ENCODE measurements at places on chromosomes 1 and 21.

DNA sequence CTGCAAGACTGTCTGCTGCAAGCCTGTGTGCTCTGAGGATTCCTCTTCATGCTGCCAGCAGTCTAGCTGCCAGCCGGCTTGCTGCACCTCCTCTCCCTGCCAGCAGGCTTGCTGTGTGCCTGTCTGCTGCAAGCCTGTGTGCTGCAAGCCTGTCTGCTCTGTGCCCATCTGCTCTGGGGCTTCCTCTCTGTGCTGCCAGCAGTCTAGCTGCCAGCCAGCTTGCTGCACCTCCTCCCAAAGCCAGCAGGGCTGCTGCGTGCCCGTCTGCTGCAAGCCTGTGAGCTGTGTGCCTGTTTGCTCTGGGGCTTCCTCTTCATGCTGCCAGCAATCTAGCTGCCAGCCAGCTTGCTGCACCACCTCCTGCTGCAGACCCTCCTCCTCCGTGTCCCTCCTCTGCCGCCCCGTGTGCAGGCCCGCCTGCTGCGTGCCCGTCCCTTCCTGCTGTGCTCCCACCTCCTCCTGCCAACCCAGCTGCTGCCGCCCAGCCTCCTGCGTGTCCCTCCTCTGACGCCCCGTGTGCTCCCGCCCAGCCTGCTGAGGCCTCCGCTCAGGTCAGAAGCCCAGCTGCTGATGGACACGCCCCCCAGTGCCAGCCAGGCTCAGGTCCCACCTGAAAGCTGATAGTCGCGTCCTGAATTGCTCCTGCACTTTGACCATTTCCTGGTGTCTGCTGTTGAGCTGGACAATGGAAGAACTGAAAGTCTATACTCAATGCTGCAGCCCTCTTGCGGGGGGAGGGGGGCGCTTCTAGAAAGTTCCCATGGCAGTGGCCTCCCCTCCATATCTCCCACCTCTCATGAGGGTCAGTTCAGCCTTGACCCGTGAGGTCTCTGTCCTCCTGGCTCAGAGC, 1.2 kb downstream of the KRTAP10-4 start:
- DNase-seq = peak; percentile 77
- H3K4me1 ChIP-seq = no peaks in the 10 kb centered on the region
- peaks cover 4% of the 10 kb centered on the region for H3K27me3 ChIP-seq
- H3K27ac ChIP-seq = peak overlapping the region; percentile 11
- H3K4me3 ChIP-seq = peak overlapping the region; percentile 17

DNA sequence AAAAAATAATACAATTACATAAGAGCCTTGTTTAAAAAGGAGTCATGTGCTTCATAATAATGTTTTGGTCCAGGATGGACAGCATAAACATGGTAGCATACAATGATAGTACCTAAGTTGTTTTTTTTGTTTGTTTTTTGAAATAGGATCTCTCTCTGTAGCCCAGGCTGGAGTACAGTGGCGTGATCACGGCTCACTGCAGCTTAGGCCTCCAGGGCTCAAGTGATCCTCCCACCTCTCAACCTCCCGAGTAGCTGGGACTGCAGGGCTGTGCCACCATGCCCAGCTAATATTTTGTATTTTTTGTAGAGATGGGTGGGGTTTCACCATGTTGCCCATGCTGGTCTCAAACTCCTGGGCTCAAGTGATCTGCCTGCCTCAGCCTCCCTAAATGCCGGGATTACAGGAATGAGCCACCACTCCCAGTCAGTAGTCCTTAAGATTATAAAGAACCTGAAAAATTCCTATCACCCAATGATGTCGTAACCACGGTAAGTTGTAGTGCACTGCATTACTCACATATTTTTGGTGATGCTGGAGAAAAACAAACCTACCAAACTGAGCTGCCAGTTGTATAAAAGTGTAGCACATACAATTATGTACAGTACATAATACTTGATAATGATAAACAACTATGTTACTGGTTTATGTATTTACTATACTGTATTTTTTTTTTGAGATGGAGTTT, 22.4 kb upstream of the RCOR3 start:
- DNase-seq = no peak
- H3K27me3 ChIP-seq = no peaks in the 10 kb centered on the region
- H3K27ac ChIP-seq = no peak overlapping the region
- H3K4me1 ChIP-seq = no peaks in the 10 kb centered on the region
- H3K4me3 ChIP-seq = no peak overlapping the region

GRCh38 chr1:23184212-23184934, 15.7 kb upstream of the LUZP1 start:
- peaks cover 14% of the 10 kb centered on the region for H3K4me1 ChIP-seq

DNA sequence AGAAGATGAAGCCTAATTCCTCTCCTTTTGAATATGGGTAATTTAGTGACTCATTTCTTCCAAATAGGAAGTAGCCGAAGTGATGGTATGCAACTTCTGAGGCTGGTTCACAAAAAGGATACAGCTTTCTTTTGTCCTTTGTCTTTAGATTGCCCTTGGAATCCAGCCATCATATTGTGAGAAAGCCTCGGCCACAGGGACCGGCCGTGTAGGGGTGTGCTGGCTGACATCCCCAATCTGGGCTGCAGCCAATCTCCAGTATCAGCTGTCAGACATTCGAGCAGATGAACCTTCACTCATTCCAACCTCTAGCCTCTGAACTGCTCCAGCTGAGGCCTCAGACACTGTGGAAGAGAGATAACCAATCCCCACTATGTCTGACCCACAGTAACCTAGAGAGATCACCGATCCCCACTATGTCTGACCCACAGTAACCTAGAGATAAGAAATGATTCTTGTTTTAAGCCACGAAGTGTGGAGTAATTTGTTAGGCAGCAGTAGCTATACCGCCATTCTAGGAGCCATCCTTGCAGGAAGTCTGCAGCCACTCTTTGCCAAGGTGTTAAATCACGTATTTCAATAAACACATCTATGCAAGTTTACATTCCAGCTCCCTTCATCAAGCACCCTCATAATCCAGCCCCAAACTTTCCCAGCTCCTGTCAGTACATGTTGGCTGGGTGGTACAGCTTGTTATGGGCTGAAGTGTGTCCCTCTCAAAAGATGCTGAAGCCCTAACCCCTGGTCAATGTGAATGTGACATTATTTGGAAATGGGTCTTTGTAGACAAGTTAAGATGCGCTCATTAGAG, 2.9 kb upstream of the DIP2A start:
- H3K27ac ChIP-seq = peak overlapping the region; percentile 40
- H3K27me3 ChIP-seq = no peaks in the 10 kb centered on the region
- peak; percentile 26 for DNase-seq
- peaks cover 52% of the 10 kb centered on the region for H3K4me1 ChIP-seq
- H3K36me3 ChIP-seq = no peaks in the 10 kb centered on the region

DNA sequence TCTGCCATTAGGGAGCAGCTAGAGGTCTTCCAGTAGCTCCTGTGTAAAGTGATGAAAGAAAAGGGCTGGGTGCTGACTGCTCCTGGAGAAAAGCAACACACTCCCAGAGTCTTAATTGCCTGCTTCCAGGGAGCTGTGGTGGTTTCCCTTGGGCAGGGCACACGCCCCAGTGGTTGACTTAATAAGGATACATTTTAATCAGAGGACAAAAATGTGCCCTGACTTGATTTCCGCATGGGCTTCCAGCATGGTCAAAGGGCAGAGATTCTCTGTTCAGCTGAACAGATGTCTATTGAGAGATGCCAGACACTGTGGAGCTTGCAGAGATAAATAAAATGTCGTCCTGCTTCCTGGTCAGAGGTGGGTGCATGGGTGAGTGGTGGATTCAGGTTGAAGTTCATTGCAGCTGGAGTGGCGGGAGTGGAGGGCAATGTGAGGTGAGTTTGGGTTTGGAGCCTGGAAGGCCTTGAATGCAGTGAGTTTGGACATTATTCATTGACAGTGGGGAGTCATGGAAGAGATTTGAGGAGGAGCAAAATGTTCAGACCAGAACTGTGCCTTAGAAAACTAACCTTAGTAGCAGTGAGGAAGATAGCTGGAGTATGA, 16.0 kb downstream of the QSOX1 start:
- no peak overlapping the region for H3K4me3 ChIP-seq
- H3K27ac ChIP-seq = peak overlapping the region; percentile 82
- H3K36me3 ChIP-seq = no peaks in the 10 kb centered on the region
- no peaks in the 10 kb centered on the region for H3K27me3 ChIP-seq
- H3K4me1 ChIP-seq = peaks cover 49% of the 10 kb centered on the region

- no peak for DNase-seq
- no peak overlapping the region for H3K4me3 ChIP-seq
- no peaks in the 10 kb centered on the region for H3K27me3 ChIP-seq
- no peaks in the 10 kb centered on the region for H3K36me3 ChIP-seq
- H3K27ac ChIP-seq = no peak overlapping the region
Observed at GRCh38 chr1:3113741-3114056, 44.7 kb downstream of the PRDM16 start.

DNA sequence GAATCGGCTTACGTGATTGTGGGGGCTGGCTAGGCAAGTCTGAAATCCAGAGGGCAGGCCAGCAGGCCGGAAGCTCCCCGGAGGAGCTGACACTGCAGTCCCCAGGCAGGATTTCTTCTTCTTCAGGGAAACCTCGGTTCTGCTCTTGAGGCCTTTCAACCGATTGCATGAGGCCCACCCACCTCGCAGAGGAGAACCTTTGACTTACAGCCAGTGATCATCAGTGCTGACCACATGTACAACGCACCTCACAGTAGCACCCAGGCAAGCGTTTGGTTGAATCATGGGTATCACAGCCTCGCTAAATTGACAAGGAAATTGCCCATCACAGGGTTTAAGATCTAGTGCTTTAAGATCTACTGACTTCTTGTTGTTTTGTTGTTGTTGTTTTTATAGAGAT, 23.6 kb upstream of the GPR157 start:
- H3K36me3 ChIP-seq = no peaks in the 10 kb centered on the region
- H3K4me1 ChIP-seq = no peaks in the 10 kb centered on the region
- no peak for DNase-seq
- H3K27me3 ChIP-seq = no peaks in the 10 kb centered on the region

GRCh38 chr1:178115260-178115659, 21.4 kb downstream of the RASAL2 start:
- no peaks in the 10 kb centered on the region for H3K27me3 ChIP-seq
- DNase-seq = no peak
- H3K4me3 ChIP-seq = no peak overlapping the region
- no peaks in the 10 kb centered on the region for H3K36me3 ChIP-seq
- H3K4me1 ChIP-seq = no peaks in the 10 kb centered on the region
- no peak overlapping the region for H3K27ac ChIP-seq

DNA sequence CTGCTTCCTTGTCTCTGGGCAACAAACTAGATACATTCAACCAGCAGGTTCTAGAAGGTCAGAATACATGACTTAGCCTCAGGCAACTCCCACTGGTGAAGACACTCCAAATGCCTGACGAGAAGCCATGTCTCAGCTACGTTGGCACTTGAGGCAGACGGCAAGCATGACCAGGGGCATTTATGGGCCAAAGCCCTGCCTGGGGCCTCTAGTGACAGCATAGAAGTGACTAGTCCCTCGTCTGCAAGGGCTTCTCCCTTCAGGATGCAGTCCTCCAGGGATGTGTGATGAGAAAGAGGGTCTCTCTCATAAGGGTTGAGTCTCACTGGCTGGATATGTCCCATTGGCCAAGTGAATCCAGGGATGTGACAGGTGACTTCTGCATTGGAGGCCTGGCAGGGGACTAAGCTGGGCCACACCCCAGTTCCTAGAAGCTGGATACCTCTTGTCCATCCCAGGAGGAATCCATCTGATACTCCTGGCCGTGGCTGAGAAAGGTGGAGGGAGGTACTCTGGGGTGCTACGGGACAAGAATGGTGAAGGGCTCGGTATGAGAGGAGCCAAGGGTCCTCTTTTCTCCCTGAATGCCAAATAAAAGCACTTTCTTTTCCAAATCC, 148.6 kb upstream of the HMGB4 start:
- DNase-seq = no peak
- no peaks in the 10 kb centered on the region for H3K27me3 ChIP-seq
- H3K27ac ChIP-seq = no peak overlapping the region
- no peak overlapping the region for H3K4me3 ChIP-seq
- no peaks in the 10 kb centered on the region for H3K36me3 ChIP-seq

- no peak overlapping the region for H3K27ac ChIP-seq
- H3K4me1 ChIP-seq = no peaks in the 10 kb centered on the region
- no peak for DNase-seq
- H3K4me3 ChIP-seq = no peak overlapping the region
Observed at GRCh38 chr1:92968138-92969032, 7.1 kb upstream of the DIPK1A start.

DNA sequence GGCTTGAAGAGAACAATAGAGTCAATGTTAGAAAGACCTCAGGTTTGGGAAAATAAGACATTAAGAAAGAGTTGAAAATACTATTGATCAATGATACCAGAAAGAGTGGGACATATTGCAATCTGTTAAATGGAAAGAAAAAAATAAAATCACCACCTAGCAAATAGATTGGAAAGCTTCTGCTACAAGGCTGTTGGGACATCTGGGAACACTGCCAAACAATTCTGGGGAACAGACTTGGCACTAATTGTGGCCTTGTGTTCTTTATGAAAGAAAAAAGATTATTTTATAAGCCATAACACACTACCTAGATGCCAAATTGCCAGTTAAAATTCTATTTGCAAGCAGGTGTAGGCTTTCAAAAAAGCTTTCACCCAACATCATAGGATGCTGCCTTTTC, 137.8 kb downstream of the TSEN15 start:
- H3K4me1 ChIP-seq = no peaks in the 10 kb centered on the region
- H3K27ac ChIP-seq = no peak overlapping the region
- no peak for DNase-seq

DNA sequence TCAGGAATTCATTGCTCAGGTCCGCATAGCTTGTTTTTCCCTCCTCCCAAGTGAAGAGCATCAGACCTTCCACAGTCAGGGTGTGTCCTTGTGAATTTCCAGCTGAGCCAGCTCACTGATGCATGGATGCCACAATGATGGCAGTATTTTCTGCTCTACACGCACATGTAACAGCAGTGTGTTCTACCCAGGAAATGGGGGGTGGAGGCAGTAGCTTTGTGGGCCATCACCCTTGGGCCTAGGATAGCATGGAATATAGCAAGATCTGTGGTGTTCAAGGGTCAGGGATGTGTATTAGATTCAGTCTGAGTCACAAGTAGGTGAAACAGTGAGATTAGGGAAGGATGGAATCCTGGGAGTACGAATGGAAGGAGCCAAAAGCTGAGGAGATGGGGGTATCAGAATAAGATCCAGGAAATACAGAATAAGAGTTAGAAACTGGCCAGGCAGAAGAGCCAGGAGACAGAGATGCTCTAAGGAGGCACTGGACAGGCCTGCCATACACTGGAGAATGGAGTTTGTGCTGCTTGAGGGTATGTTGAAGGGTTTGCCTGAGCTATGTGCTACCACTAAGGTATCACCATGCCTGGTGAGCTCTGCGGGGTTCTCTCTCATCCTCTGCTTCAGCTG, 90.6 kb upstream of the CNIH3 start:
- no peak overlapping the region for H3K27ac ChIP-seq
- DNase-seq = no peak
- no peak overlapping the region for H3K4me3 ChIP-seq
- H3K27me3 ChIP-seq = no peaks in the 10 kb centered on the region
- H3K36me3 ChIP-seq = no peaks in the 10 kb centered on the region

- no peak overlapping the region for H3K27ac ChIP-seq
- H3K4me1 ChIP-seq = peaks cover 35% of the 10 kb centered on the region
- no peak for DNase-seq
- no peaks in the 10 kb centered on the region for H3K27me3 ChIP-seq
- H3K4me3 ChIP-seq = no peak overlapping the region
- no peaks in the 10 kb centered on the region for H3K36me3 ChIP-seq
Observed at GRCh38 chr1:68202239-68202832, 30.0 kb downstream of the WLS start.

GRCh38 chr1:8879922-8880676, 1.6 kb upstream of the ENO1 start:
- H3K27me3 ChIP-seq = no peaks in the 10 kb centered on the region
- peak overlapping the region; percentile 94 for H3K27ac ChIP-seq
- H3K4me1 ChIP-seq = peaks cover 40% of the 10 kb centered on the region
- H3K36me3 ChIP-seq = no peaks in the 10 kb centered on the region
- DNase-seq = peak; percentile 48
